HFFc6 (cell line): ENCODE measurements at places on chromosomes 2 and 18. TPM values are rescaled to one million over a fixed set of nuclear protein-coding genes. Genes with fewer than 3 reads are reported as not detected.

DNA sequence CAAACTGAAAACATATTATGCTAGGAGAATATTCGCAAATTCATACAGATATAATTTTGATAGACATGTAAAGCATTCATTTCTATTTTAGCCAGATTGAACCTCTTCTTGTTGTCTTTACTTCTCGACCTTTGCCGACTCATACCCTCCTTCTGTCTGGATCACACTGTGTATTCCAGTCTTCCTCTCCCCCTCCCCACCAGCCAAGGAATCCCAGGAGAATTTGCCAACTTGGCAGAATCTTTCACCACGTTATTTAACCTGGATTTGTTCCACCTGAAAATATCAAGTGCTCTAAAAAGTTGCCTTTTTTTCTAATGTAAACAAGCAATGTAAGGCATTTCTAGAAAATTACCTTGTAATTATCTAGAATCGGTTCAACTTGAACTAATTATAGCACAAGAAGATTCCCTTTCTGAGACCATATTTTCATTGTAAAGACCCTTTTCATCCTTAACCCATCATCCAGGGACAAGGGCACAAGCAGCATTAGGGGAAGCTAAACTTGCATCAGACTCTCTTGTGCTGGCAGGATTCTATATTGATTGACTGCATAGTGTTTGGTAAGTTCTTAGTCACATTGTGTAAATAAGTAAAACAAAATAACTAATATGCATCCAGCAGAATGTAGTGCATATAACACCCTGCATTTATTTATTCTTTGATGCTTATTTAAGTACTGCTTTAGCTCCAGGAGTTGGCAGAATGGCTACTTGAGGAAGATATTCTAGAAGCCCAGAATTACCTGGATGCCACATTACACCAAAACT, 1328.7 kb upstream of the NXPH2 start:
- DNase-seq: no peak

GRCh38 chr2:120525056-120526046, 179.4 kb downstream of the INHBB start:
- DNase-seq: no peak

DNA sequence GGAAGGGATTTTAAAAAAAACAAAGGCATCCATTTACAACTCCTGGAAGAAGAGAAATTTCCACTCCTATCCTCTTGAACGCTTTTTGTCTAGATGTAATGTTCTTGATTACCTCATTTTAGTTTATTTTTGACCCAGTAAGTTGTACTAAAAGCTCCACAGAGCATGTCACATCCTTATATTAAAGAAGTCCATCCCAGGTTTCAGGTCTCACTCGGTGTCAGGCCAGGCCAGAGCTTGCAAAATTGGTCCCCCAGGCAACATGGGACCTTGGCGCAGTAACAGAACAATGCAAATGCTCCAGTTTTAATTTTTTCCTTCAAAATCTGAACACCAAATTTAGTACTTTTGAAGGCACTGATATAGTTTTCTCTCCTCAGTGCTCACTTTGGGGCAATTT, 218.4 kb upstream of the REV1 start:
- no peak for DNase-seq

DNA sequence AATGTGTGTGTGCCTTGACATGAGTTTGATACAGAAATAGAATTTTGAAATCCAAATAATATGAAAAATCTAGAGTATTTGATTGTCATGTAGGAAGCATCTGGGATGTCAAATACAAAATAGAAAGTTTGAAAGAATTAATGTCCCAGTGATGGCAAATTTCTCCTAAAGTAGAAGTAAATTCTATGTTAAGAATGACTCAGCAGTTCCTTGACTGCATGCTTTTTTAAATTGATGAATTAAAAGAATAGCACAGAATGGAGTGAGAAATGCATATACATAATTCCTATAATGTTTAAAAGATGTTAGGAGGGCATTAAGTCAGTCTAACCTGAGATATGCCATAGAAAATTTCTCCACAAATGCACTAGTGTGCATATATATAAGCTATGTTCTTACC, 357.5 kb downstream of the TMEM182 start:
- no peak for DNase-seq

DNA sequence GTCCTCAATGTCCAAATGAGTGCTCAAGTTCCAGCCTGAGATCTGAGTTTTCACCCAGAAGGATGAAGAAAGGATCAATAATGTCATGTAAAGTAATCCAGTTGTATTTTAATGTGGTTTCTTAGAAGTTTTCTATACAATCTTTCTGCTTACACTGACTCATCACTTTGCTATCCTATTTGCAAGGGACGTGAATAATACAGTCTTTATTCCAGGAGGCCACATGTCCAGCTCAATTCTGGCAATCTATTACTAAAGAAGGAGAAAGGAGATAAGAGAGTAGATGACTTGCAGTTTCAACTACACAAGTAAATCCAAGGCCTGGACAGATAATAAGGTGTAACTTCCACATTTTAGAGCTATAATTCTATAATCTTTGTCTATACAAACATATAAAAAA, 601.1 kb upstream of the SETBP1 start:
- DNase-seq: no peak

- no peak for DNase-seq
Observed at GRCh38 chr2:98787700-98788099, 56.8 kb upstream of the MGAT4A start.

The SLC4A5 gene
- total RNA-seq: 0.19 to 0.44 TPM (median 0.34 TPM) in 3 replicates

- DNase-seq: peak; percentile 34
Observed at GRCh38 chr2:2271469-2271941, 59.6 kb downstream of the MYT1L start.

The C1GALT1C1L gene
- not detected in 2 replicates for total RNA-seq

GRCh38 chr2:218172845-218173244, 6.1 kb upstream of the CXCR1 start:
- DNase-seq: no peak

The ANKRD62 gene
- total RNA-seq: not detected in 3 replicates

GRCh38 chr2:121071034-121071504, 213.9 kb downstream of the TFCP2L1 start:
- peak; percentile 36 for DNase-seq

The COLEC11 gene
- total RNA-seq: not detected in 3 replicates

DNA sequence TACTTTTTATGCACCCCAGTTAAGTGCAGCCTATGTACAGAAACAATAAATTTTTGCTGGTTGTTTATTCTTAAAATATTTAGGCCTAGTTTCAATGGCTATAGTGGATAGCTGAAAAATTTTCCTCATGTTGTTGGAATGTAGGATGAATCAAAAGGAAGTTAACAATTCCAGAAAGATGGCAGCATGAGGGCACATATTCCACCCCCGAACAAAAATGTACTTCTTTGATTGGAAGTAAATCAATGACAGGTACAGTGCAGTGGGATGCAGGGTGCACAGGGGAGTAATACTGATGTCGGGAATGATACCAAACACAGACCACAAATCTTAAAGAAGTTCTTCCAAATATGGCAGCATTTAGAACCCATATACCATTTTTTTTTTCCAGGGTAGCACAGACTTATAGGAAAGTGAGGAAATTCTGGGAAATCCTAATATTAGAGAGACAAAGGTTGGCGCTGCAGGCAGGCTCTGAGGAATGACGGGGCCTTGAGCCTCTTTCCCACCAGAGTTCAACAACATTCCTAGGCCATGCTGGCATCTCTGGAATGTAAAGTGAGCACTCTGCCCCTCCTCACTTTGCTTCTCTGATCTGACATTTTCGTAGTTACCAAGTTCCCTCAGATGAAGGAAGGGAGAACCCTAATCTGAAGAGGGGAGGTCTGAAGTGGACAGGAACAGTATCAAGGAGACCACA, 36.6 kb upstream of the IKZF2 start:
- peak; percentile 45 for DNase-seq

- DNase-seq: no peak
Observed at GRCh38 chr2:115057473-115057872, 615.0 kb downstream of the DPP10 start.

GRCh38 chr2:122883849-122884248, 1128.4 kb downstream of the TSN start:
- DNase-seq: no peak

DNA sequence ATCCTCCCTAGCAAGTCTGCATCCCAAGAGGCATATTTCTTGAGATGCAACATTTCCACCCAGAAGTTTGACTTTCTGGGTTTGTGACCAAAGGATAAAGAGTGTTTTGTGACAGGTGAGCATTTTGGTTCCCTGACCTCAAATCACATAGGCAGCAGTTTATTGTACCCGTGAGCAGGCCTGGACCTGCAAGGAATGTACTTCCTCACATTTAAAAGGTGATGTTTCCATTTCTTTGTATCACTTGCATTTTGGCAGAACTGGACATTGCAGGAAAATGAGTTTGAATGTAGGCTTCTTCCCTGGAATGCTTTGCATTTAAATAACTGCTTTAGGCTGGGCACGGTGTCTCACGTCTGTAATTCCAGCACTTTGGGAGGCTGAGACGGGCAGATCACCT, 160.7 kb downstream of the ALPK2 start:
- DNase-seq: no peak

GRCh38 chr2:74721316-74721715, 67.3 kb downstream of the SEMA4F start:
- no peak for DNase-seq

The GATA6 gene
- 0.38 to 1.6 TPM (median 0.63 TPM) in 3 replicates for total RNA-seq

The GCFC2 gene
- total RNA-seq: 9.5 and 13.9 TPM in 2 replicates

- DNase-seq: no peak
Observed at GRCh38 chr2:29759360-29759759, 162.0 kb downstream of the ALK start.

The KHK gene
- total RNA-seq: 0.71 to 2.0 TPM (median 1.6 TPM) in 3 replicates

DNA sequence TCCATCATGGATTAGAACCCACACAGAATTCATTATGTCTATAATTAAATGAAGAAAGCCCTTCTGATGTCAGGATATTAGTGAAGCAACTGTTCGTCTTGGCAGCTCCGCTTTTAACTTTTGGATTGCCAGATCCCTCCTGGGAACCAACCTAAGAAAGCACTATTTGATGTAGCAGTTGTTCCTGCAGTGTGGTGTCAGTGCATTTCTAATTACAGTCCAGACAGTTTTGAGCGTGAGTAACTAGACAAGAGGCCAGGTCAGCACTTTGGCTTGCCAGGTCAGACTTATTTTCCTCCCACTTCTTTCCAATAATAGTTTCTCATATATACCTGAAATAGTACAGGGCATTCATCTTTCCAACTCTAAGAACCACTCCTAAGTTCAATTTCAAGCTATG, 13.8 kb downstream of the NRXN1 start:
- no peak for DNase-seq

DNA sequence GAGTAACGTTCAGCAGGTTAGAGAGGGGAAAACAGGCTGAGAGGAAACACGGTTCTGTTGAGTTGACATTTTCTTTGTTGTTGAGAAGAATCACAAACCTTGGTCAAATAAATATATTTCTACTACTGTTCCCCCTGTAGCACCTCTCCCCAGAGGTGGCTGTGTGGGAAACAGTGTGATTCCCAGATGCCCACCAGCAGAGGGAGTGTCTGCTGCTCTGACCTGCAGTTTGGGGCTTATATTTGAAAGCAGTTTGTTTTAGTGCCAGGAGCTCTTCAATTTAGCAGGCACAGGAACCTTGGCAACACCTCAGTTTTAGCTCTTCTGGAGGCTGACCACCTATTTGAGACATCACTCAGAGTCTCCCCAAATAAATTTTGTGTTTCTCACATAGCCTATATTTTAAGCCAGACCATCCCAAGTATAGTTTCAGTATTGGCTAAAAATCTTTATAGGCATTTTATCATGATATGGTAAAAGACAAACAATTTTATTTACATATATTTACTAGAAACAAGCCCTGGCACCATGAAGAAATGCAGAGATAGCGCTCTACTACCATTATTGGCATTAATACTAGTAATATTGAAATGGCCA, 75.7 kb downstream of the PIK3C3 start:
- peak; percentile 23 for DNase-seq

DNA sequence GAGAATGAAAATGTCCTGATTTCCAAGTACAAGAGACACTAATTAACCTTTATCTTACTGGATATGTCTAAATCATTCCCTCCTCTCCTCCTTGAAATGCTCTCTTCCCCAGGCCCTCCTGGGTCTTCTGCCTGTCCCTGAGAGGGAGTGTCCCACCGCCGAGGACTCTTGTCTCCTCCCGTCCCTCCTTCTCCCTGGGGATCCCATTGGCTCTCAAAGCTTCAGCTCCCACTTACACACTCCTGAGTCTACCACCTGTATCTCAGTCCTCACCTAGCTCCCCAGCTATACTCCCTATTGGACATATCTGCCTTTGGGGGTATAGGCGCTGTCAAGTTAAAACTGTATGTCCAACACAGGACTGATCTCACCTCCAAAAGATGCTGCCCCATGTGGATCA, 116.1 kb downstream of the TMEM163 start:
- DNase-seq: no peak

The NT5C1B gene
- not detected in 3 replicates for total RNA-seq

DNA sequence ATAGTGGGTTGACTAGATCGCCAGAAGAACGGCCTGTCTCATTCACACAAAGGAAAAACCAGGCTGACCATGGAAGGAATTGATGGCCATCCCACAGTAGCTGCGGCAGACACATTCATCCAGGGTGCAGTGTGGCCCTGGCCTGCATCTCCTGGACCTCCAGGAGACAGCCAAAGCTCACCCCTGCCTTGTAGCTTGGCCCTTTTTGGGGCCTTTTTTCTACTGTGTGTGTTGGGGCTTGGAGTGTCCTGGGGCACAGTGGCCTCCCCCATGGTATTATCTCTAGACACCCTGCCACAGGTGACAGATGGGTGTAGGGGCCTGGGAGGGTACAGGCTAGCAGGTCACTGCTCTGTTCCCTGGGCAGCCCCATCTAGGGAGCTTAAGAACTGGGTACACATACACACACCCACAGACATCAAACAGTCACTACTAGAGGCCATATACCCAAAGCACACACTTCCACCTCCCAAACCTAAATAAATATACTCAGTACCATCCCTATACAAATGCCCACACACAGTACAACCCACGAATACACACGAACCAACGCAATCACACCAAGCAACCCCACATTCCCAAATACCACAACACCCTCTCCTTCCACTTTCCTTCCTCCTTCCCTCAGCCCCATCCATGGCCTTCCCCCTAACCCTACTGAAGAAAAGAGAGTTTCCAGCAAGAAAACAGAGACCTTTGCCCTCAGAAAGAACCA, 8.6 kb downstream of the EN1 start:
- no peak for DNase-seq

DNA sequence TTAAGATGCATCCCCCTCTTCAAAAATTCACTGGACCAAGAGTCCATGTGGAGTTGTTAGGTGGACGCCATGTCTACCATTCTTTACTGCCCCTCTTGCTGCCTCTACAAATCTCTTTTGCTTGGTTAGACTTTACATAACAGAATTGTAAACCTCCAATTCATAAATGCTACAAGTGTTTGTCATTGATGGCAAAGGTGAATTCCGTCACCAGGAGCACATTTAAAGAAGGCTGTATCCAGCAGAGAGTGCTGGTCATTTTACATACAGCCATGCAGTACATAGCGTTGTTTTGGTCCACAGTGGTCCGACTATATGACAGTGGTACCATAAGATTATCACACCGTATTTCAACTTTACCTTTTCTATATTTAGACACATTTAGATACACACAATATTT, 274.5 kb downstream of the MYCN start:
- no peak for DNase-seq
